ENCODE measurements at places on chromosomes 12 and 14. TPM values are rescaled to one million over a fixed set of nuclear protein-coding genes. Genes with fewer than 3 reads are reported as not detected.

Gene RD3L
- not detected for total RNA-seq

DNA sequence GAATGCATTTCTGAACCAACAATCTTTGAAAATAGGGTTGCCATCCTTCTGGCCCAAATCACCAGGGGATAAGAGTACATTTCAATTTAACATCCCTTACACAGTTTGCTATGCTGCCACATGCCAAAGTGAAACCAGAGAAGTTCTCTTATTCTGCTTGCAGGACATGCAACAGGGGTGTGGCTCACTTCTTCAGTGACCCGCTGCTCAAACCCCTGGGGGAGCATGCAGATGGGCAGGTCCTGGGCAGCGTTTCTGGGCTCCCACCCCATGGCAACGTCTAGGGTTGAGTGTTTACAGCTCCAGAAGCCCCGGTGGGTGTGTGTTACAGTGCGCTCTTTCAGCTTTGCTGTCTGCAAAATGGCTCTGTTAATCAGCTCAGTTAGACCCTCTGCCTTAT, 1306.3 kb upstream of the TMEM132C start:
- no peak overlapping the region for H3K4me3 ChIP-seq
- H3K4me1 ChIP-seq, result no peaks in the 10 kb centered on the region
- H3K27me3 ChIP-seq, result no peaks in the 10 kb centered on the region
- no peaks in the 10 kb centered on the region for H3K36me3 ChIP-seq

GRCh38 chr14:100416921-100417860, 94.1 kb downstream of the SLC25A47 start:
- peak; percentile 57 for DNase-seq
- no peaks in the 10 kb centered on the region for H3K36me3 ChIP-seq

- DNase-seq, result no peak
- peak overlapping the region; percentile 60 for H3K4me3 ChIP-seq
- no peaks in the 10 kb centered on the region for H3K4me1 ChIP-seq
- H3K27me3 ChIP-seq, result peaks cover 10% of the 10 kb centered on the region
- H3K27ac ChIP-seq, result peak overlapping the region; percentile 87
Measured at GRCh38 chr12:40225984-40226602, 1.3 kb downstream of the LRRK2 start.
